ENCODE measurements at places on chromosomes 5 and 9. TPM values are rescaled to one million over a fixed set of nuclear protein-coding genes. Genes with fewer than 3 reads are reported as not detected.

The TCF7 gene
- 2.5 TPM for total RNA-seq

The FSTL4 gene
- not detected for total RNA-seq

The EPB41L4A gene
- total RNA-seq, result 38.1 TPM

The TSSK1B gene
- total RNA-seq, result 3.5 TPM

The NR2F1 gene
- 65.1 TPM for total RNA-seq

The IL4 gene
- not detected for total RNA-seq

The ERCC8 gene
- 17.5 TPM for total RNA-seq

DNA sequence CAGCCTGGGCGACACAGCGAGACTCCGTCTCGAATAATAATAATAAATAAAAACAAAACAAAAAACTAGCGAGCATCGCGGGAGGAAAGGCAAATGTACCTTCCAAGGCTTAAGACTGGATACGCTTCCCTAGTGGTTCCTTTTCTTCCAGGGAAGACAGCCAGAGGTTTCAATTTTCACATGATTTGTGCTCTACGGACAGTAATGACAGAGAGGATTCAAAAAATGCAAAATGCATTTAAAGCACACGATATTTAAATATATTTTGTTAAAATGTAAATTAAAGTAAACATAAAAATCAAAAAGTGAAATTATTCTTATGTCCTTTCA, 4.3 kb upstream of the TRIM41 start:
- DNase-seq, result no peak

DNA sequence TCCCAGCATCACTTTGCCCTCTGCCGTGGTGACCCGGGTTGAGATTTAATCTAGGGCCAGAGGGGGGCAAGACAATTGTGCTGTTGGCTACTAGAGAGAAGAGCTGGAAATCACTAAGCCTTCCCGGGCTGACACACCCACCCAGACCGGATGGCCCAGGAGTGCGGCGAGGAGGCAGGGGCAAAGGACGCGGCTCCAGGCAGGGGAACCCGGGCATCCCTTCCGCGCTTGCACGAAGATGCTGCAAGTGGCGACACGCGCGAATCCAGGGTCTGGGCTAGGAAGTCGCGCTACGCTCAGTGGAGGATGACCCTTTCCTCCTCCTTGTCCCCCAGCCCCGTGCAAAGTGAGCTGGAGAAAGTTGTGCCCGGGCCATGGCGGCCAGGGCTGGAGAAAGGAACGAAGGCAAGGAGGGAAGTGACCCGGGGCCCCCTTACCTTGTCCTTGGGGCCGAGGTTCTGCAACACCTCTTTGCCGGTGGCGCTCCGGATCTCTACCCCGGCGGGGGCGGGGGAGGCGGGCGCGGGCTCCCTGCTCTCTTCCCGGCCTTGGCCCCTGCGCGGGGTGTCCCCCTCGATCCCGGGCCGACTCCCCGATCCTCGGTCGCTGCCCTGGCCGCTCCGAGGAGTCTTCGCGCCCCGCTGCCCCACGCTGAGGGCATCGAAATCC, 693 bp downstream of the DPYSL3 start:
- no peak for DNase-seq

DNA sequence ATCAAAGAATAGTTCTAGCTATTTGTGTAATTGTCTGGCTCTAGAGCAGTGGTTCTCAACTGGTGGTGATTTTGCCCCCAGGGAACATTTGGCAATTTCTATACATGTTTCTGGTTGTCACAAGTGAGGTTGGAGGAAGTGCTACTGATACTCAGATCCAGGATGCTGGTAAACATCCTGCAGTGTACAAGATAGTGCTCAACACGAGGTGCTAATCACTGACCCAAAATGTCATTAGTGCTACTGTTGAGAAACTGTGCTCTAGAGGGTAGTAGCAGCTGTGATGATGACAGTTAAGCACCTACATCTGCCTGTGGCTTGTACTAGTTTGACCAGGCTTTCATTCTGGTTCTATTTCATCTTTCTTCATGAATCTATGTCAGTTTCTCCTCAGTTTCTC, 22.1 kb downstream of the LRRC19 start:
- no peak for DNase-seq

DNA sequence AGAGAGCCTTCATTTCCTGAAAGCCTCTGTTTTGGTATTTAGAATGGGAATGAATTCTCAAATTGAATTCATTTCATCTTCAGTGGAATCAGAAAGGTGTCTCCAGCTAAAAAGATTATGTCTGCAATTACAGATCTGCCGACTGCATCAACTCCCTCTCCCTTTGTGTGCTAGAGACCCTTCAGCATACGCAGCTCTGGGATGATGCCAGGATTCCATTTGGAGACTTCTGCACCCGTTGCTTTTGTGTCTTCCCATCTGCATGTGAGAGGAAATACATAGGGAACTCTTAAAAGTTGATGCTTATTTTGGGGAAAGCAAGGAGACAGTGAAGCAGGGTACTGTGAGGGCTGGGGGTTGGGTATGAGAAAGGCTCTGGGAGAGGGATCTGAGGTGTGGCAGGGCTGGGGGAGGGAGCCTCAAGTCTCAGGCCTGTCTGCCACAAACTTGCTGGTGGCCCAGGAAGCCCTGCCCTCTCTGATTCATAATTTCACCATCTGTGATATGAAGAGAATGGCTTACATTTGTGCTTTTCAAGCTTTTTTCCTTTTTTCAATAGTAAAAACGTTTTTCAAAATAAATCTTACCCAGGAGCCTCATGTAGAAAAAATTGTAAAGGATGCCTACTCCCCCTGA, 89.7 kb upstream of the SAP30L start:
- DNase-seq, result no peak

DNA sequence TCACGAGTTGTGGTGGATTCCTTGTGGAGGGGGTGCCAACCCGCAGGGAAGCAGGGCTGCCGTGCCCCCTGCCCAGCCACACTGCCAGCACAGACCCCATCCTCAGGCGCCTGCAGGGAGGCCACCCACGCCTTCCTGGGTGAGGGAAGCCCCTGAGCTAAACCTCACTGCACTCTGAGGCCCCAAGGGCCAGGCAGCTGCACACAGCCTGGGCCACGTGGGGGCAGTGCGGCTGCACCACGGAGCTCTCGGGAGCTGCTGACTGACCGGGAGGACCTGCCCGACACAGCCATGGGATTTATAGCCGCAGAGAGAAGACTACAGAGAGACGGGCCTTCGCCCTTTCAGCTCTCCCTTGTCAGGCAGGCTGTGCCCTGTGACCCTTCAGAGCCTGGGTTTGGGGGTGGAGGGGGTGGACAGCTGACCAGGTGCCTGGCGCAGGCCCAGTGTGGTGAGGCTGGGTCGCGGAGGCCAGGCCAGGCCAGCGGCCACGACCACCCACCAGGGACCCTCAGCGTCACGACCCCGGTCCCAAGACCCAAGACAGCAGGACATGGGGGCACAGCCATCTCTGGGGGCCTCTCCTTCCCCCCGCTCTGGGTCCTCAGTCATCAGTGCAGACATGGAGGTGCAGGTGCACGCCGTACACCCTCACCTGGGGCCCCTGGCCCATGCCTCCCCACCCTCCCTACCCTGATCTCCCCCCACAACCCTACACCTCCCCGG, 4.3 kb upstream of the AHRR start:
- DNase-seq, result no peak

GRCh38 chr5:143037071-143037470, 266.9 kb downstream of the ARHGAP26 start:
- no peak for DNase-seq

- no peak for DNase-seq
These were observed 10.6 kb downstream of the LAMC3 start for GRCh38 chr9:131019388-131020239.

DNA sequence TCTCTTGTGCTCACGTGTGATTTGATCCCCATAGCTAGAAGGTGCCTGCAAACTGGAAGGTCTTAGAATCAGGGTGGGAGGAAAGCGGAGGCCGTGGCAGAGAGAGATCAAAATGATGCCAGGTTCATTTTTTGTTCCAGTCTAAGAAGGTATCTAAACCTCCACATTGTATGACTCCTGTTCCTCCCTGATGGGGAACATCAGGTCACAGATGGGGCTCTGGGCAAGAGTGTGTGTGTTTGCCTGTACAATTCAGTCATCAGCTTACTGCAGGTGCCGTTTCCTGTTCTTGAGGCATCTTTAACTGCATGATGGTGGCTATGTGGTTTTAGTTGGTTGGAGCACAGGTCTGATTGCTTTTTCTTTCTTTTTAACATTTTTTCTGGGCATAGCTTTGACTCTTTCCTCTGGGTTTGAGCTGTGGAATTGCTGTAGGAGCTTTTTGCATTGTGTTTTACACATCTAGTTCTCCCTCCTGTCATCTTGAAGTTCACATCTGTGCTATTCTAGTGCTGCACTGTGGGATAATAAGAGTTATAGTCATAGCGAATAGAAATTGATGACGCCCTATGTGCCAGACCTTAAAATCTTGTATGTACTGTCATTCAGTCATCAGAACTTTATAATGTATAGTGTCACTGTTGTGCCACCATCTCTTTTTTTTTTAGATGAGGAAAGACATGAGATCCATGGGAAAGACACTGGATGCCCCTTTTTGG, 30.8 kb downstream of the ARHGAP26 start:
- DNase-seq, result no peak

GRCh38 chr5:21125238-21125983, 1137.4 kb upstream of the CDH18 start:
- no peak for DNase-seq

DNA sequence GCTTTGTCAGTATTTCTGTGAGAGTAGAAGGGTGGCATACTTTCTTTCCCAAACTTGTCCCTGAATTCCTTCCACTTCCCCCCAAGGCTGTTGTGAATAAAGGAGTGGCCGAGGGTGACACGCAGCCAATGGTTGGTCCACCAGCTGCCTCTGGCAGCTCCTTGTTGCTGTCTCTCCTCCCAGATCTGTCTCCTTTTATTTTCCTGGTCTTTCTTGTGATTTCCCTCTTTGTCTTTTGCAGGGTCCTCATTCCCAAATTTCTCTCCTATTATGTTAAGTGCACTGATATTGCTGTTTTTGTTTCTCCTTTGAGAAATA, 137.5 kb upstream of the HMHB1 start:
- DNase-seq, result no peak

DNA sequence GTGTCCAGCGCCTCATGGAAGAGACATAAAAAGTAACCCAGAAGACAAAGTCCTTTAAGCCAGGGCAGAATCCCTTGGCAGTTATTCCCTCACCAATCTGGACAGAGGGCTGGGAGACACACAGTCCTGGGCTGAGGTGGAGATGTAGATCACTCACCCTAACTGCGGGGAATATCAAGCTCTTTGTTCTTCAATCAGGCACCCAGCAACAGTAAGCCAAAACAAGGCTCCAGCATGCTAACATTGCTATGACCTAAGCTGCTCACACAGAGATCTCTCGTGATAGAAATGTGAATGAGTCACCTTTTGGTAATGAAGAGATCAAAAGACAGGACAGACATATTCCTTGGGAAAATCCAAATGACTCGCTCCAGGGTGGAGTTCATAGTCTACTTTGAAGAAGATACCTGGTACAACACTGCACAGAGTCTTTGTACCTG, 101.3 kb downstream of the FBN2 start:
- no peak for DNase-seq

GRCh38 chr9:116476935-116477381, 210.1 kb upstream of the TRIM32 start:
- no peak for DNase-seq

DNA sequence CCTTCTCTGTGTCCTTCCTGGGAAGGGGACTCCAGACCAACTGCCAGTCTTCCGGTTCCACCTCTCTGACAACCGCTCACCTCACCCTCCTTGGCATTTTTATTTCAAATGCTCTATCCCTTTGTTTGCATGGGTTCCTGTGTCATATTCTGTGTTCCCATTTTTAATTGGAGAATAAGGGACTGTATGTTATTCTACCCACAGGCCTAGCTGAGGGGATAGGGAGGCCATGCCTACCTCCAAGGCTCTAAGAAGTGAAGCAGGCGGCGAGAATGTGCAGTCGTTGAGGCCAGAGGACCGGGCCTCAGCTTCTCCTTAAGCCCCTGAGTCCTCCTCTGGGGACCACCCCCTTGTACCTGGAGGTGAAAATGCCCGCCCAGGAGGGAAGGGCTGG, 936 bp upstream of the WDR5 start:
- no peak for DNase-seq

DNA sequence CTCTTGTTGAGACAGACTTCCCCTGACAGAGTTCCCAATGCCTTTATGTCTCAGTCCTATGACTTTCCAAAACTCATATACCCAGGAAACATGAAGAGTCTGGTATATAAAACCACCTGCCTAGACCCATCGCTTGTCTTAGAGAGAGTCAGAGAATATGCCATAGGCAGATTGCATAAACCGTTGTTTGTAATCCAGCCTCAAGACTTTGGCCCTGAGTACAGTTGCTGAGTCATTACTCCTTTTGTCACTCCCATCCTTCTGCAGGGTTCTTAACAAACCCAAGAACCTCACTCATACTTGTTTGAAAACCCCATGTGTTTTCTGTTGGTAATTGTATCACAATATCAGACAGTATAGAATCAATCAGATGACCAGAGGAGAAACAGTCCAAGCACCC, 616.3 kb downstream of the SLCO4C1 start:
- DNase-seq, result no peak

- DNase-seq, result no peak
These were observed 36.5 kb upstream of the IRX4 start for GRCh38 chr5:1919209-1919566.

DNA sequence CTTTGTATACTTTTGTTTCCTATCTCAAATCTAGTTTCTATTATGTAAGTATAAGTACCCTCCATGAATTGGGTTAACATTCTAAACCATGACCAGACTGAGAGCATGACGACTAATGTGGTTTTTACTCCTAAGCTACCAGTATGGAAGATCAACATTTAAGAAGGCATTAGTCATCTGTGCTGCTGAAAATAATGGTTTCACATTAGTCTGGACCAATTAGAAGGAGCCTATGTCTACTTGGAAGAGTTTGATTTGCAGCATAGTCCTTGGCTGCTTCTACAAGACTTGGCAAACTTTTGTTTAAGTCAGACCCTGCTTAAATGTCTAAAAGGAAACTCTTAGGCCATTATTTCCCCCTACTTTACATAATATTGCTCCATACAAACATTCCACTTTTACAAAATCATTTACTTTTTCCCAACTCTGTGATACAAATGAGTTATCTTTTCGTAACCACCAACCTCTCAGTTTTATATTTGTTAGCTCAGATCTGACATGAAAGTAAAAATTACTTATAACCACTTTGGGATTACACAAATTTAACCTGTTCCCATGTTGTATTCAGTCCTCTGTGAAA, 186.7 kb downstream of the COMMD10 start:
- DNase-seq, result no peak

DNA sequence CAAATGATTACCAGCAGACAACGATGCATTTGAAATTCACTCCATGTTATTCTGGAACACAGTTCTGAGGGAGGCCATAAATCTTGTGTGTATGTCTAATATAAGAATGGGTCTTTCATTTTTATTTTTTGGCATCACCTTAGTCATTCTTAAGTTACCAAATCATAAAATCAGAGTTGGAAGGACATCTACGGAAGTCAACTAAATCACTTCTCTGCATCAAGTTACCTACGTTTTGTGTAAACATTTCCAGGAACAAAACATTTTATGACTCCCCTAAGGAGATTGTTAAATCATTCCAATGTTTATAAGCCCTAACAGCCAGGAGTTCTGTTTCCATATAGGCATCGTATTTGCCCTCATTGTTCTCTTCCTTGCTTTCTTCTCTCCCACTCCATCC, 378.2 kb downstream of the FAM170A start:
- DNase-seq, result no peak

- no peak for DNase-seq
These were observed 73.5 kb upstream of the ALDH1A1 start for GRCh38 chr9:73026375-73026774.

Data from tibial nerve (tissue), 4 donors.